ENCODE measurements at places on chromosomes 4 and X. TPM values are rescaled to one million over a fixed set of nuclear protein-coding genes. Genes with fewer than 3 reads are reported as not detected.

GRCh38 chrX:13396924-13397323 lies 77.1 kb upstream of the ATXN3L start:
- H3K36me3 ChIP-seq = no peaks in the 10 kb centered on the region
- no peak for DNase-seq
- H3K4me3 ChIP-seq = no peak overlapping the region
- H3K27ac ChIP-seq = no peak overlapping the region

RBM47 gene
- total RNA-seq = 1.5 TPM

MSANTD1 gene
- total RNA-seq = 2.0 TPM

- H3K4me3 ChIP-seq = peak within 1 kb of the TSS; percentile 75
- no peaks in the 10 kb centered on the region for H3K36me3 ChIP-seq
- DNase-seq = peak; percentile 97
- peaks cover 6% of the 10 kb centered on the region for H3K4me1 ChIP-seq
- H3K27ac ChIP-seq = peak within 1 kb of the TSS; percentile 99
These were observed at the start of gene PPP2R3B for GRCh38 chrX:386768-387575. Gene PPP2R3B (minus strand): TSS chrX:386907. CDS start chrX:386691, 216 bp downstream.

DNA sequence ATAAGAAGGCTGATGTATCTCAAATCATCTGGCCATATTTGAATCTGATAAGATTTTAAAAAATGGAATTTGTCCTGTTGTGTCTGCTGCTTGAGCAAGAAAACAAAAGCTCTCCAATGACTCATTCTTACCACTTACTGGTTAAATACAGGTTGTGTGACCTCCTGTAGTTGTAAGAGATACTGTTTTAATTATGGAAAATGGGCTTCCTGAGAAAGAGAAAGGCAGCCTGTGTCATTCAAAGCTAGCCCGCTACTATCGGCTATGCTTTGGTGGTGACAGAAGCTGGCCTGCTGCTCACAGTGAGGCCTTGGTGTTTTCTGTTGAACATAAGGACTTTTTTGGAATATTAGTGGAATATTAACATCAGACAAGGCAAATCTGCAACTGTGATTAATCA lies 1722.1 kb upstream of the PCDH10 start:
- H3K4me1 ChIP-seq = no peaks in the 10 kb centered on the region
- no peak for DNase-seq

DNA sequence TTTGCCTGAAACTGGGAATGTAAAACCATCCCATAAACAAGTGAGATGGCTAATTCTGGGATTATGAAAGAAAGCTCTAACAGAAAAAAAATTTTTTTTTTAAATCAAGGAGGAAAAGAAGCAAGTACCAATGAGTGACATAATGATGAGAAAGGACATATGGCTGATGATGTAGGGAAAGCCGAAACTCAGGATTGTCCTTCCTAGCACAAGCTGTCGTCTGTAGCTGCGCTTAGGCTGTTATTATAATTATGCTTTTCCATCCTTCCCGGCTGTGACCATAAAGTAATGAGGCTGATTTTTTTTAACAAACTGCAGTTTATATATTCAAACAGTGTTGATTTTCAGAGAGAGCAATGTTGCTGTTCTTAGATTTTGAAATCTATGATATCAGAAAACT lies 209.8 kb upstream of the NOCT start:
- H3K27me3 ChIP-seq = no peaks in the 10 kb centered on the region
- no peak overlapping the region for H3K27ac ChIP-seq
- no peak overlapping the region for H3K4me3 ChIP-seq
- DNase-seq = no peak
- H3K4me1 ChIP-seq = no peaks in the 10 kb centered on the region
- H3K36me3 ChIP-seq = no peaks in the 10 kb centered on the region

DNA sequence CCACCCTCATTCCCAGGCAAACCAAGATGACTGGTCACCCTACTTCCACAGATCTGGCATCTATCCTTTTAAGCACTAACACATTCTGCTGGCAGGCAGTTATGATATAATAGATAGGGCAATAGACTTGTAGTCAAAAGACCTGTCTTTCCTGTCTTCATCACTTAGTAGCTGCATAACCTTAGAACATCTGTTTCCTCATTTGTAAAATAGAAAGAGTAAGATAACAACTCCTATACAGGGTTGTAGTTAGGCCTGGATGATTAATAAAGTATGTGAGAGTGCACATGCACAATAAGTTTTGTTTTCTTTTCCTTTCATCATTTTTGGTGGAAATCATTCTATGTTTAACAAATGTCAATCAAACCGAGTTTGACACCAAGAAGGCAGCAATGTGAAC lies 72.1 kb downstream of the GPR82 start:
- DNase-seq = no peak
- H3K4me1 ChIP-seq = peaks cover 41% of the 10 kb centered on the region
- no peaks in the 10 kb centered on the region for H3K27me3 ChIP-seq
- H3K4me3 ChIP-seq = peak overlapping the region; percentile 41
- peaks cover 3% of the 10 kb centered on the region for H3K36me3 ChIP-seq
- peak overlapping the region; percentile 25 for H3K27ac ChIP-seq

GRCh38 chrX:2585158-2585470 lies 84.3 kb upstream of the DHRSX start:
- no peak for DNase-seq
- no peak overlapping the region for H3K27ac ChIP-seq
- peaks cover 7% of the 10 kb centered on the region for H3K4me1 ChIP-seq
- no peak overlapping the region for H3K4me3 ChIP-seq
- H3K36me3 ChIP-seq = no peaks in the 10 kb centered on the region

DNA sequence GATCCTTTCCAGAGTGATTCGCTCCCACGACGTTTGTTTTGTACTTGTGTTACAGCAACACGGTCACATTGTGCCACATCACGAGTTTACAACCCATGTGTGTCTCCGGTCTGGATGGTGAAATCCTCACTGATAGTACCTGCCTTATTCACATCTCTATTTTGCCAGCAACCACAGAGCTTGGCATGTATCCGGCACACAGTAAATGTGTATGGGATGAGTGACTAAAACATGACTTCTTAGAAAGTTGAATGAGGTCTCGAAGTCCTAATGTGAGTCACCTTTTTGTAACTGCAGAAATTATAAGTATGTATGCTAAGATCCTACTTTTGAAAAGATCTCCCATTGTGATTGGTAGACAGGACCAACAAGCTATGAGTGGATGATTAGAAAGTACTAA lies 7.5 kb downstream of the STOX2 start:
- H3K27ac ChIP-seq = no peak overlapping the region
- H3K27me3 ChIP-seq = peaks cover 15% of the 10 kb centered on the region
- DNase-seq = no peak
- H3K4me3 ChIP-seq = no peak overlapping the region
- H3K36me3 ChIP-seq = no peaks in the 10 kb centered on the region
- H3K4me1 ChIP-seq = no peaks in the 10 kb centered on the region

RNF113A gene
- 30.7 TPM for total RNA-seq

DNA sequence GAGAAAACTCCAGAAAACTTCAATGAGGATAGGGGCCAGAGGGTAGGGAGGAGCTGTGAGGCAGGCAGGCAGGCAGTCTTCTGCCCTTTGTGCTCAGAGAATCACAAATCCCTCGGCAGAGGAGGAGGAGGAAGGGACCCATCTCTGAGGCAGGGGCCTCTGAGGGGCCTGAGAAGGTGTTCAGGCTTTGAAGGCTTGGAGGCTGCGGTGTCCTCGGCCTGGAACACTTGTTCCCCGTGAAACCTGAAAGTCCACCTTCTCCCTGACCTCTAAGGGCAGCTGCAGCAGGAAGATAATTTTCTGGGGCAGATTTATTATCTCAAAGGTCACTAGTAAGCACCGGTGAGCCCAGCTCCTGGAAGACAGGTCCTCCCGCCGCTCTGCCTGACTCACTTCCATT lies 200.3 kb upstream of the BCOR start:
- H3K4me1 ChIP-seq = peaks cover 16% of the 10 kb centered on the region
- DNase-seq = no peak
- no peak overlapping the region for H3K27ac ChIP-seq
- H3K36me3 ChIP-seq = no peaks in the 10 kb centered on the region
- no peak overlapping the region for H3K4me3 ChIP-seq

CD40LG gene
- 24.0 TPM for total RNA-seq

PARM1 gene
- 0.10 TPM for total RNA-seq

GRCh38 chr4:11416071-11416766 lies 12.5 kb downstream of the HS3ST1 start:
- H3K36me3 ChIP-seq = no peaks in the 10 kb centered on the region
- H3K4me3 ChIP-seq = no peak overlapping the region
- no peaks in the 10 kb centered on the region for H3K27me3 ChIP-seq
- no peaks in the 10 kb centered on the region for H3K4me1 ChIP-seq

TRO gene
- 0.47 TPM for total RNA-seq

- no peak overlapping the region for H3K27ac ChIP-seq
- no peaks in the 10 kb centered on the region for H3K27me3 ChIP-seq
- H3K36me3 ChIP-seq = peaks cover 2% of the 10 kb centered on the region
- H3K4me3 ChIP-seq = no peak overlapping the region
- H3K4me1 ChIP-seq = no peaks in the 10 kb centered on the region
- no peak for DNase-seq
These were observed 105.2 kb downstream of the ATP10D start for GRCh38 chr4:47590325-47590724.

RNF212 gene
- 3.2 TPM for total RNA-seq

GSX2 gene
- total RNA-seq = not detected

MTHFD2L gene
- 6.9 TPM for total RNA-seq

- no peaks in the 10 kb centered on the region for H3K36me3 ChIP-seq
- DNase-seq = no peak
- no peaks in the 10 kb centered on the region for H3K4me1 ChIP-seq
- H3K4me3 ChIP-seq = no peak overlapping the region
- no peak overlapping the region for H3K27ac ChIP-seq
These were observed 54.4 kb upstream of the CLNK start for GRCh38 chr4:10738826-10739489.

DNA sequence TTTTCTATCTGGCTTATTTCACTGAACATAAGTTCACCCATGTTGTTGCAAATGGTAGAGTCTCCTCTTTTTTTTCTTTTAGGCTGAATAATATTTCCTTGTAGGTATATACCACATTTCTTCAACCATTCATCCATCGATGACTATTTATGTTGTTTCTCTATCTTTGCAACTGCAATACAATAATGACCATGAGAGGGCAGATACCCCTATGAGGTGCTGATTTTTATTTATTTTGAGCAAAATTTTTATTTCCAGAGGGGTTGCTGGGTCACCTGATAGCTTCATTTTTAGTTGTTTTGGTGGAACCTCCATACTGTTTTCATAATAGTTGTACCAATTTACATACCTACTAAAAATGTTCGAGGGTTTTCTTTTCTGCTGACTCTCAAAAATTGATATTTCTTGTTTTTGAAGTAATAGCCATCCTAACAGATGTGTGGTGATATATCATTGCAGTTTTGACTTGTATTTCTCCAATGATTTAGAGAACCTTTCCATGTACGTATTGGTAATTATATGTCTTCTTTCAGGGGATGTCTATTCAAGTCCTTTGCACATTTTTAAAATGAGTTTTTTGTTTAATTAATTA lies 1697.0 kb downstream of the PCDH7 start:
- H3K4me1 ChIP-seq = no peaks in the 10 kb centered on the region
- H3K4me3 ChIP-seq = no peak overlapping the region
- H3K27me3 ChIP-seq = no peaks in the 10 kb centered on the region

RAP2C gene
- 45.5 TPM for total RNA-seq

GRCh38 chr4:150117094-150117493 lies 38.8 kb downstream of the DCLK2 start:
- H3K27me3 ChIP-seq = no peaks in the 10 kb centered on the region
- H3K36me3 ChIP-seq = no peaks in the 10 kb centered on the region
- H3K27ac ChIP-seq = no peak overlapping the region
- H3K4me1 ChIP-seq = no peaks in the 10 kb centered on the region
- H3K4me3 ChIP-seq = no peak overlapping the region

- no peaks in the 10 kb centered on the region for H3K4me1 ChIP-seq
- DNase-seq = no peak
- H3K36me3 ChIP-seq = peaks cover 15% of the 10 kb centered on the region
- H3K27me3 ChIP-seq = no peaks in the 10 kb centered on the region
- H3K4me3 ChIP-seq = no peak overlapping the region
- no peak overlapping the region for H3K27ac ChIP-seq
These were observed 63.2 kb downstream of the ANAPC10 start for GRCh38 chr4:145034727-145035211.

BMP3 gene
- not detected for total RNA-seq

SCML2 gene
- 0.22 TPM for total RNA-seq

GRCh38 chr4:116880625-116881024 lies 204.8 kb downstream of the TRAM1L1 start:
- DNase-seq = no peak
- H3K27me3 ChIP-seq = no peaks in the 10 kb centered on the region
- H3K36me3 ChIP-seq = no peaks in the 10 kb centered on the region
- H3K4me3 ChIP-seq = no peak overlapping the region
- H3K27ac ChIP-seq = no peak overlapping the region
- no peaks in the 10 kb centered on the region for H3K4me1 ChIP-seq

GRCh38 chrX:10110984-10111363 lies 45.8 kb upstream of the CLCN4 start:
- H3K27me3 ChIP-seq = no peaks in the 10 kb centered on the region
- H3K36me3 ChIP-seq = no peaks in the 10 kb centered on the region
- H3K4me3 ChIP-seq = peak overlapping the region; percentile 51
- DNase-seq = peak; percentile 81

GRCh38 chr4:11471618-11472017 lies 42.9 kb upstream of the HS3ST1 start:
- no peaks in the 10 kb centered on the region for H3K27me3 ChIP-seq
- peak overlapping the region; percentile 91 for H3K4me3 ChIP-seq
- no peaks in the 10 kb centered on the region for H3K36me3 ChIP-seq
- H3K4me1 ChIP-seq = peaks cover 24% of the 10 kb centered on the region
- peak; percentile 78 for DNase-seq

GRCh38 chrX:110036162-110037033 lies 33.5 kb downstream of the TMEM164 start:
- no peak for DNase-seq
- H3K27me3 ChIP-seq = no peaks in the 10 kb centered on the region
- no peak overlapping the region for H3K4me3 ChIP-seq
- H3K36me3 ChIP-seq = no peaks in the 10 kb centered on the region

GRCh38 chr4:71236226-71236625 lies 102.6 kb upstream of the SLC4A4 start:
- no peak for DNase-seq
- no peak overlapping the region for H3K27ac ChIP-seq
- no peaks in the 10 kb centered on the region for H3K4me1 ChIP-seq

All from CD4-positive, CD25-positive, alpha-beta regulatory T cell (primary cell).